ENCODE measurements at places on chromosomes 6 and 20. TPM values are rescaled to one million over a fixed set of nuclear protein-coding genes. Genes with fewer than 3 reads are reported as not detected.

TMEM217 gene
- 2.0 TPM for total RNA-seq

LAMA4 gene
- total RNA-seq = 248 TPM

F13A1 gene
- 494 TPM for total RNA-seq

GRCh38 chr6:167839343-167839742 lies 12.6 kb downstream of the AFDN start:
- no peak for DNase-seq

DNA sequence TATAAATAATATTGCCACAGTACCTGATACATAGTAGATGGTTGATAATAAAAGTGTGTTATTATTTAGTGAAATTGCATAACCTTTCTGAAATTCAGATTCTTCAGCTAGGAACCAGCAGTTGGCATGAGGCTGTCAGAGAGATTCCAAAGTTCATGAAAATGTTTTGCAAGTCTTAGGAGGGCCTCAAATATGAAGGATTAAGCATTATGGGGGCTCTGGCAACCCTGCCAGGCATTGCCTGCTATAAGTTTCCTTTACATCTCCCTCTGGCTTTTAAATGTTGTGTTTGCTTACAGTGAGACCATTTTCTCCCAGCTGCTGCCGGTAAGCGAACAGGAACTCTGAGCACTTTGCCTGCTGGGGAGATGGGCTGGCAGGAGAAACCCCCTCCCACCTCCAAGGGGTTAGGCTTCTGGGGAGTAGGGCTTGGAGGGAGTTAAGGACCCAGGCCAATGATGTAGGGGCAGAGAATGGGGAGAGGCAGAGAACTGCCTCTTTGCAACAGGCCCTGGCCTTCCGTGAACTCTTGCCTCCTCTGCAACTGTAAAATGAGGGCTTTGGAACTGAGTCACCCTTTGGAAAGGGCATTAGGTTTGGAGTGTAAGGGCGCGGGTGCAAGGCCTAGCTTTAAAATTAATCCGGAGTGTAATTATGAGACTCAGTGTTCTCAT lies 33.2 kb upstream of the KIF3B start:
- DNase-seq = no peak

DNA sequence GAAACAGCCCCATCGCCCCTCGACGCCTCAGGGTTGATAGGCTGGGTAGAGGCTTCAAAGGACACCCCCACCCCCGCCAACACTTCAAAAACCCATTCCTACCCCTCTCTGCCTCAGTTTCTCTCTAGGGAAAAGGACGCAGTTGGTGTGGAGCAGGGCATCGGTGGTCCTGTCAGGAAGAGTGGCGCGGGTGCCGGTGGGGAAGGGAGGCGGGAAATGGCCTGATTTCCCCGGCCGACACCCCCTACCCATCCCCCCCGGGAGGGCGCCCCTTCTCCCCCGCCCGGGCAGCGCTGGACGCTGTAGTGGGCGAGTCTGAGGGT lies 367 bp downstream of the NRSN2 start:
- no peak for DNase-seq

DNA sequence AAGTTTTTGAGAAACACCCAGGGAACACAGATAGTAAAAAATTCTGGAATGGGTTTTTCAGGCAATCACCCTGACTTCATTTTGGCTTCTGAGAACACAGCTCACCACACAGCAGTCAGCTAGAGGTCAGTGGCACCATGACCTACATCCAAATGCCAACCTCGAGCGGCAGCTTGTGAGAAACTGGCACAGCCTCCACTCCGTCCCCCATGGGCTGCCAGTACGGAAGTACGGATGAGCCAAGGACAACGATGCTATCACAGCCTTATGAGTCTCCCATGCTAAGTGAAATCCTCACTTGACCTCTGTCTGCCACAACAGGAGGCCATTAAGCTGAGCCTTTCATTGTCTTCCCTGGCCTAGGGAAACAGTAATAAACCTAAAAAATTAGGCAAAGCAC lies 32.0 kb downstream of the KIF16B start:
- no peak for DNase-seq

All from posterior vena cava (tissue), 2 donors.